ENCODE measurements at places on chromosomes 13 and 19. TPM values are rescaled to one million over a fixed set of nuclear protein-coding genes. Genes with fewer than 3 reads are reported as not detected.

C1QTNF9 gene
- 0.44 TPM for total RNA-seq

KLK2 gene
- not detected for total RNA-seq

SULT2A1 gene
- total RNA-seq = not detected

DNA sequence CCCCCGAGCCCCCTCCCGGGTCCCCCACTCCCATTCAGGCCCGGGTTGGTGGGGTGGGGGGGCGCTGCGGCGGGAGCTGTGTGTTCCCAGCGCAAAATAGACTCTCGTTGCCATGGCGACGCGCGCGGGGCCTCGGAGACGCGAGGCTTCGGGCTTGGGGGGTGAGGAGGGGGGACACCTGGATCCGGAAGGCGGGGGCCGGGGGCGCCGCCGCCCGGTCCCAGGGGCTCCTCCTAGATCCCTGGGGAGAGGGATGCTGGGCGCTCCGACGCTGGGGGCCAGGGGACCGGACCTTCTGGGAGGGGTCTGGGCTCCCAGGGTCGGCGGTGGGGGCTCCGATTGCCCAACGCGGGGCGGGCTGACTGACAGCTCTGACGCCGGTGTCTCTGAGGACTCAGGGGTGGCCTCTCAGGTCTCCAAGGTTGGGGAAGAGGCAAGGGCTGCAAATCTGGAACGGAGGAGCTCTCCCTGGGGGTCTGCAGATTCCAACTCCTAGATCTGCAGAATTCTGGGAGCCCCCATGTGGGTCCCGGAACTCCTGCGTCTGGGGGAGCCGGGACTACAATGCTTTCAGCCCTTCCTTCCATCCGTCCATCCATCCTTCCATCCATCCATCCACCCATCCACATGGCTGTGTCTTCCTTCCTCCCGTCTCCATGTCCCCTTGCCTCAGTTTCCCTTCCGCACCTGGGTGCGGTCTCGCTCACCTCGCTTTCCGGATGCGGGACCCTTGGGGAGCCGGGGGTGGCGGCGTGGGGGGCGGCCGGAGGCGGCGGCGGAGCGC, 9.1 kb upstream of the SHISA7 start:
- no peak for DNase-seq
- no peaks in the 10 kb centered on the region for H3K36me3 ChIP-seq
- H3K4me3 ChIP-seq = no peak overlapping the region

ZIK1 gene
- total RNA-seq = 2.9 TPM

GRCh38 chr19:54451331-54451871, 2.4 kb downstream of the LENG8 start:
- no peak for DNase-seq
- H3K36me3 ChIP-seq = peaks cover 59% of the 10 kb centered on the region
- H3K27me3 ChIP-seq = no peaks in the 10 kb centered on the region
- peaks cover 25% of the 10 kb centered on the region for H3K4me1 ChIP-seq
- no peak overlapping the region for H3K27ac ChIP-seq
- H3K4me3 ChIP-seq = peak overlapping the region; percentile 80

GRCh38 chr19:1261538-1261797, 7.7 kb upstream of the CIRBP start:
- peak overlapping the region; percentile 85 for H3K27ac ChIP-seq
- H3K36me3 ChIP-seq = no peaks in the 10 kb centered on the region
- H3K4me3 ChIP-seq = peak overlapping the region; percentile 78
- no peak for DNase-seq
- no peaks in the 10 kb centered on the region for H3K27me3 ChIP-seq
- peaks cover 47% of the 10 kb centered on the region for H3K4me1 ChIP-seq
